ENCODE measurements at places on chromosomes 5 and 9.
A peak's percentile ranks its signal among the peaks of the same experiment; 100 is the strongest.

GRCh38 chr9:127930231-127931091 lies at the start of gene PIP5KL1:
Gene PIP5KL1 (minus strand): TSS chr9:127930777. CDS start chr9:127930752, 25 bp downstream.
- DNase-seq: no peak

DNA sequence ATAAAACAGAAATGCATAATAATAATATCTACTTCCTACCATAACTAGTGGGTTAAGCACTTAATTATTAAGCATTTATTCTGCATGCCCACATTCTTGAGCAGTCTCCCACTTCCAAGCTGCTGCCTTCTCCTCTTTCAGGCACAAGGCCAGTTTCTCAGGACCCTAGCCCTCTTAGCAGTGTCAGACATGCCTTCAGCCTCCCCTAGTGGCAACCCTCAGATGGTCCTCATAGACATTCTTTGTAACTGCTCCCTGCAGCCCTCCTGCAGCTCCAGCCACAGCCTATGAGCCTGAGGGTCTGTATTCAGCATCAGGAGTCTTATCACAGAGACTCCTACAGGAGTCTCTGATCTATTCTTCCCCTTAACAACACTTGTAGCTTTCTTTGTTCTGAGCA lies 3.9 kb downstream of the IL9 start:
- no peak for DNase-seq

GRCh38 chr5:10825897-10826644 lies 65.0 kb upstream of the DAP start:
- DNase-seq: no peak

DNA sequence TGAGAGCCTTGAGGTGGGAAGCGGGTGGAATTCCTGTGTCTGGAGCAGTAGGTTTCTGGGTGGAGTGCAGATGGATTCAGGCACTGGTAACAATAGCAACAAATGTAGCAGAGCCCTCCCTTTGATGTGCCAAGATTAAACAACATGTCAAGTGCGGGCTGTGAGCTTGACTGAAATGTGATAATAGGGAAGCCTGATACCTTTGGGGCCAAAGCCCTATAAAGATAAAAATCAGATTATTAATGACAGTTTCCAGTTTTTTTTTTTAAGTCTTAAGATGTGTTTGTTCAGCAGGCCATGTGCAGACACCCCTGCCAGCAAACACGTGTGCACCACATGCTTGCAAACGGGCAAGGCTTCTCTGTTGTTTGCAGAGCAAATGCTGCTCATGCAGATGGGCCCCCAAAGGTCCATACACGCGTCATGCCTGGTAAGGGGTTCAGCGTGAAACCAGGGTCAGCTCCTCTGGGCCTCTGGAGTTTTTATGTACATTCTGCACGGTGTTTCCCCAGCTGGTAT lies 193.2 kb downstream of the GADD45G start:
- DNase-seq: no peak

- no peak for DNase-seq
Observed at GRCh38 chr5:34959323-34959722, 30.0 kb downstream of the DNAJC21 start.

GRCh38 chr5:39440192-39440957 lies 15.6 kb upstream of the DAB2 start:
- no peak for DNase-seq

DNA sequence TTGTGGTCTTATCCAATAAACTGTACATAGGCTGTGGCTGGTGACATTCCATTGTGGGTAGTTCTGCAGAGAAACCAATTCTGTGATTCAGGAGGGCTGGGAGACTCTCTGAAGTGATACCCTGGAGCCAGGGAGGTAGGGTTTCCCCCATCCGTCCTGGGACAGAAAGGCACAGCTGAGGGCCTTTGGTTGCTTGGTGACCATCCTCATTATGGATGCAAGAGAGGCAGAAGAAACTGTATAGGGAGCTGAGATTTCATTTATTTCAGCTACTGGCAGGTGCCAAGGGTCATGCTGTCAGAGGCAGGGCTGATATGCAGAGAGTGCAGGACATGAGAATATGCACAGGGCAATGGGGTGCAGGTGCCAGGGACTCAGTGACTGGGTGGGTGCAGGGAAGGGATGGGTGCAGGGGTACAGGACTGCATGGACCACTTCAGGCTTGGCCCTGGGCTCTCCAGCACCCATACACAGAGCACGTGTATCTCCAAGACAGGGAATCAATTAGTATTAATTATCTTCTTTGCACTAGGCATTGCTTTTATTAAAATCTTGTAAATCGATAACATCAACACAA lies 236.5 kb downstream of the ICE1 start:
- no peak for DNase-seq

- no peak for DNase-seq
Observed at GRCh38 chr9:98563212-98563907, 145.4 kb downstream of the GABBR2 start.

DNA sequence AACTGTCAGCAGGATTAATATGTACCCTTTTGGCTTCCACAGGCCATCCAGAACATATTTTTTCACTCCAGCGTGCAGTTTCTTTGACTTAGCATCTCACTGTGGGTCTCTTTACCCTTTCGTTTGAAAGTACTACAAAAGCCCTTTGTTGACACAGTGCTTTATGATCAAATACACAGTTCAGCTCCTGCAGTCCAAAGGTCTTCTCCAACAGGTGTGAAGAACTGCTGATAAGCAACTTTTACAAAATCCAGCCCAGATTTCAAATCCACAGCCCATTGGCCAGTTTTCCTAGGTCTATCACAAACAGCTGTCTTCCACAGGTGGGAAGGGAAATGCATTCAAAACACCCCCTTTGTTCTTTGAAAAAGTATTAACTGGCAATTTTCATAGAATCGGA lies 54.8 kb downstream of the MYO10 start:
- DNase-seq: no peak

DNA sequence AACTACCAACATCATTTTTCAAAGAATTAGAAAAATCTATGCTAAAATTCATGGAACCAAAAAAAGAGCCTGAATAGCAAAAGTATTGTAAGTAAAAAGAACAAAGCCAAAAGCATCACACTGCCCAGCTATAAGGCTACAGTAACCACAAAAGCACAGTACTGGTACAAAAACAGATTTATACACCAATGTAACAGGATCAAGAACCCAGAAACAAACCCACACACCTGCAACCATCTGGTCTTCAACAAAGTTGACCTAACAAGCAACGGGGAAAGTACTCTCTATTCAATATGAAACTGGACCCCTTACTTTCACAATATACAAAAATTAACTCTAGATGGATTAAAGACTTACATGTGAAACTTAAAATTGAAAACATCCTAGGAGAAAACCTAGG lies 94.2 kb upstream of the TARS1 start:
- no peak for DNase-seq

- DNase-seq: no peak
Observed at GRCh38 chr9:130857864-130858738, 23.0 kb downstream of the ABL1 start.

GRCh38 chr5:113263545-113263944 lies 171.2 kb downstream of the TSSK1B start:
- DNase-seq: no peak

- no peak for DNase-seq
Observed at GRCh38 chr5:111268300-111268699, 44.1 kb downstream of the CAMK4 start.

DNA sequence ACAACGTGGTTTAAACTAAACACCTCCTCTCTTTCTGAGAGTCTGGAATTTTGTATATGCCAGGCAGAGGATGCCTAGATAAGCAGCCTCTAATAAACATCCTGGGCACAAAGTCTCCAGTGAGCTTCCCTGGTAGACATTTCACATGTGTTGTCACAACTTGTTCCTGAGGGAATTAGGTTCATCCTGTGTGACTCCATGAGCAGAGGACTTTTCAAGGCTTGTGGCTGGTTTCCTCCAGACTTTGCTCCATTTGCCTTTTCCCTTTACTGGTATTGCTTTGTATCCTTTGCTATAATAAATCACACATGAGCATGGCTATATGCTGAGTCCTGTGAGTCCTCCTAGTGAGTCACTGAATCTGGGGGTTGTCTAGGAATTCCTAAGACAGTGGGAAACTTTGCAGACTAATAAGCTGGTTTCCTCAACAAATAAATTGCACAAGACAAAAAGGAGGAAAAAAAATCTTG lies 77.4 kb downstream of the NR2F1-AS1 start:
- DNase-seq: peak; percentile 82

GRCh38 chr5:89440670-89441069 lies 557.7 kb upstream of the MEF2C start:
- DNase-seq: no peak

GRCh38 chr9:71783120-71783523 lies 14.8 kb upstream of the CEMIP2 start:
- DNase-seq: no peak

DNA sequence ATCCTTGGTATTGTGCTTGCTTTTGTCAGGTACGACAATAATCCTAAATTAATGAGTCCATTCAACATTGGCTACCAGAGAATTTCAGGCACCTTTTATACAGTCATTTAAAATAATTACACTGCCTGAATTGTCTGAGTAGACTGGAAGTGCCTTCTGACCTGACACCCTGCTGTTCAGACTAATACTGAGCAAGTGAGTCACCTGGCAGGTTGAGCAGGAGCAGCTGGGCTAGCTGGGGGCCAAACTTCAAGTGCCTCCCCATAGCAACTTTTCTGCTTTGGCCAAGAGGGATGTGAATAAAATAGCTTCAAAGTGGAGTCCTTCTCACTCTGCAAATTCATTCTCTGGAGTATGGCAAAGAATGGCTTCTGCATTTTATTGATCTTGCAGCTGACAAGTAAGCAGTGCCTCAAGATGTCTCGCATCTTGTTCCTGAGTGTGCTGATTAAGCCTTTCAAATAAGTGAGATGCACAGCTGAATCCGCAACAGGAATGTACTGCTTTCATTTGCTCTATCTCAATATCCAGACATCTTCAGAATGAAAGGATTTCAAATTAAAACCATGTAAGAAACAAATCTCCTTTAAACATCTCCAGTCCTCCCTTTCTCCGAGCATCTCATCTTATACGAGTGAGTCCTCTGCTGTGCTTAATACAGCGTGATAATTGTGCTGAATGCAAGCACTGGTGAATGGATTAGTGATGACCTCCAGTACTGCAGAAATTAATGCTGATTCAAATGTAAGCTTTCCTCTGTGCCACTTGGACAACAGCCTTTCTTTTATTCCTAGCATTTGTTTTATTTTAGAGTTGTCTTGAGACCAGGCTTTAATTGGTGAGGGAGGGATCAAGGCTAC lies 271.2 kb downstream of the EDIL3 start:
- no peak for DNase-seq

- DNase-seq: no peak
Observed at GRCh38 chr5:95671826-95672225, 11.0 kb downstream of the SPATA9 start.

DNA sequence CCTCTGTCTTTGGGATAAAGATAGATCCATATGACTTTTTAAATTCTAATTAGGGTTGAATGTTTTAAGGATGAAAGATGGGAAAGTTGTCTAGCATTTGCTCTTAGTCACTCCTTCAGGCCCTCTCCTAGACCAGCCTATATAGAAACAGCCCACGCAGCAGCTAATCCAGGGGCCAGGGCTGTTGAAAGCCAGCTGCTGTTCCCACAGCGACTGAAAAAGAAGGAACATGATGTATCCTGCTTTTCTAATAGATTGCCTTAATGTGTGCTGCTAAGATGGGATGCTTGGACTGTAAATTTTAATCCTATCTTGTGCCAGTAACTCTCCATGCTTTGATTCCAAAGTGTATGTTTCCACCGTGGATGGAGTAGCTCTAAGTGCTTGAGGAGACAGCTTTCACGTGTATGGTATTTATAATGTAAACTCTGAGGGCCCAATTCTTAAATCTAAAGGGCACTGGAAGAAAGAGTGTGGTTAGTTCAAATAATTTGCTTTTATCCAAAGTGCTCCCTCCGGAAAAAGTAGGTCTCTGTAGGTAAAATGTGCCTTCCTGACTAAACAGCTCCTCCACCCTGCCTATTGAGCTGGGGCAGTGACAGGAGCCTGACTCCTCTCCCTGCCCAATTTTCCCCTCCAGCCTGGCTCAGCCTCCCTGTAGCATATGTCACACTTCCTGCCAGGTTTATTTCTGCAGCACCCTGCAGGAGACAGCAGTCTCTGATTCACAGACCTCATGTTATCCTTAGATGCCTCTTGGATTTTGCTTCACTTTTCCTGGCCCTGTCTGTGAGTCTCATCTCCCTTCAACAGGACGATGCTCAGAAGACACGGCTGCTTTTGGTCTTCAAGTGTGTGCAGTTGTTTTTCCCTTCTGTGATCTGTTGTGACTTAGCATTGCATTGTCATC lies 33.2 kb downstream of the SLC36A1 start:
- no peak for DNase-seq

GRCh38 chr5:109877670-109878045 lies 187.9 kb downstream of the MAN2A1 start:
- no peak for DNase-seq

DNA sequence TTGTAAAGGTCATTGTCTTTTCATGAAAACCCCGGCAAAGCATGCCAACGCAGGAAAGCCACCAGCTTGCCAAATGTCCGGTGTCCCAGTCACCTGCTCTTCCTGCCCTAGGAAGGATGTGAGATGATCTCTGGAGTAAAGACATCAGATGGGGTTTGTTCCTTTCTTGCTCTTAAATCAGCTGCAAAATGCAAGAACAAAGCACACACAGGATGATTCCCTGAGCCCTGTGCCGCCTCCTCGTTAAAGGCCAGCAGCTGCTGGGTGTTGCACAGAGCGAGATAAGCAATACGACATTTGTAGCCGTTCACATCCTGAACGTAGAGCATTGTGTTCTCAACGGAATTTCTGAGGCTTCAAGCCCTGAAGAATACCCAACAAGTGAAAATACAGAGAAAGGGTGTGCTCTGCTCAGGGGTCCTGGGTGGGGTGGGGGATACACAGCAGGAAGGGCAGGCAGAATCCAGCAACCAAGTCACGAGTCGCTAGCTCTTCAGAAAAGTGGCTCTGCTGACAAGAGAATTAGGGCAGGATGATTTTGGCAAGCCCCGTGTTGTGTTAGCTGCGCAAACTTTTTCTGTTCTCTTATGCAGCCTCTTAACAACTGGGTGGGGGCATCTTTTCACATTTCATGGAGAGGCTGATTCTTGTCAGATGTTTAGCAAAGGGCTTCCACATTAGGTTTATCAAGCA lies 229.2 kb upstream of the MAP3K1 start:
- DNase-seq: no peak
